ENCODE measurements at places on chromosomes 16 and 17.

- peak; percentile 18 for DNase-seq
These were observed 76.1 kb downstream of the RAI1 start for GRCh38 chr17:17757391-17757791.

DNA sequence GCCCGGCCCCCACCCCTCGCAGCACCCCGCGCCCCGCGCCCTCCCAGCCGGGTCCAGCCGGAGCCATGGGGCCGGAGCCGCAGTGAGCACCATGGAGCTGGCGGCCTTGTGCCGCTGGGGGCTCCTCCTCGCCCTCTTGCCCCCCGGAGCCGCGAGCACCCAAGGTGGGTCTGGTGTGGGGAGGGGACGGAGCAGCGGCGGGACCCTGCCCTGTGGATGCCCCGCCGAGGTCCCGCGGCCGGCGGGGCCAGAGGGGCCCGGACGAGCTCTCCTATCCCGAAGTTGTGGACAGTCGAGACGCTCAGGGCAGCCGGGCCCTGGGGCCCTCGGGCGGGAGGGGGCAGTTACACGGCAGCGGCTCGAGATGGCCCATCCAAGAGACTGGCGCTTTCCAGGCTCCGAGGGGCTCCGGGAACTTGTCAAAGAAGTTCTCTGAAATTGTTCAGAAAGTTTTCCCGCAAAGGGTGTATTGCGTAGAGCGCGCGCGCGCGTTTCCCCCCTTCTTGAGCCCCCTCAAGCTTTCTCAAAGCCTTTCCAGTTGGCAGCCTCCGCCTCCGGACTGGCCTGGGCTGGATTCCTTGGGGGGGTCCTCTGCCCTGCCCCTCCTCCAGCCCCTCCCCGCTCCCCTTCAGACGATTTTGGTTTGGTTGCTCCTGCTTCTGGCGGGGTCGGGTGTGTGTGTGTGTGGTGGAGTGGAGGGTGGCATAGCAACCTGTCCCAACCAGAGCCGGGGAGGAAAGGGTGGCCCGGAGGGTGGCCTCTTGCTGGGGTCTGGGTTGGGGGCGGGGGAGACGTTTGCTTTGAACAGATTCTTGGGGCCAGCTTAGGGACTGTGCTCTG is 504 bp downstream of the ERBB2 start:
- no peak for DNase-seq

GRCh38 chr17:17714261-17714866 is 33.1 kb downstream of the RAI1 start:
- no peak for DNase-seq

- peak; percentile 74 for DNase-seq
These were observed 863 bp downstream of the LIMD2 start for GRCh38 chr17:63698886-63699637.

DNA sequence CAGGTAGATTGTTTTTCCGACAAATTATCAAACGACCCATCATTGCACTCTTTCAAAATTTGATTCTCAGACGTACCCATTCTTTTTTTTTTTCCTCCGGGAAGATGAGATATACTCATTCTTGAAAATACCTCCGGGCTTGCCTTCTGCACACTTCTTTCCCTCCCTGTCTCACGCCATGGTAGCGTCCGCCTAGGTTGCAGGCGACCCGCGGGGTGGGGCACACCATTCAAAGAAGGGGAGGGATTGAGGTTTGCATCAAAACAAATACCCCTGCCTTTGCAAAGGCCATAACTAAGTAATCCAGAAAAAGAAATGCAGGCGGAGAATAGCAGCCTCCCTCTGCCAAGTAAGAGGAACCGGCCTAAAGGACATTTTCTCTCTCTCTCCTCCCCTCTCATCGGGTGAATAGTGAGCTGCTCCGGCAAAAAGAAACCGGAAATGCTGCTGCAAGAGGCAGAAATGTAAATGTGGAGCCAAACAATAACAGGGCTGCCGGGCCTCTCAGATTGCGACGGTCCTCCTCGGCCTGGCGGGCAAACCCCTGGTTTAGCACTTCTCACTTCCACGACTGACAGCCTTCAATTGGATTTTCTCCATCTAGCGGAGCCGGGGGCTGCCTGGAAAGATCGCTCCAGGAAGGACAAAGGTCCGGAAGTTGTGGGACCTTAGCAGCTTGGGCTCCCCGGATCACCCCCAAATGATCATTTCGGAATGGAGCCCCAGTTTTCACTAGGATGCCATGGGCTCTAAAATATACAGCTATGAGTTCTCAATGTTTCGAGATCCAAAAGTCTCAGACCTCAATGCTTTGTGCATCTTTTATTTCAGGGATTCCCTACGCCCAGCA is 843 bp downstream of the TP53 start:
- peak; percentile 71 for DNase-seq

Measured in activated CD4-positive, alpha-beta T cell treated with anti-CD3 and anti-CD28 coated beads, Interleukin-2, amount 50 U/mL, for 4 hours (primary cell).